ENCODE measurements at places on chromosomes 7 and 10. TPM values are rescaled to one million over a fixed set of nuclear protein-coding genes. Genes with fewer than 3 reads are reported as not detected.

The ERV3-1 gene
- total RNA-seq, result 8.6 TPM

The KLF14 gene
- not detected for total RNA-seq

- H3K4me3 ChIP-seq, result no peak overlapping the region
- H3K27me3 ChIP-seq, result no peaks in the 10 kb centered on the region
- H3K27ac ChIP-seq, result no peak overlapping the region
- H3K4me1 ChIP-seq, result no peaks in the 10 kb centered on the region
Measured at GRCh38 chr10:132606536-132607316, 69.1 kb downstream of the INPP5A start.

DNA sequence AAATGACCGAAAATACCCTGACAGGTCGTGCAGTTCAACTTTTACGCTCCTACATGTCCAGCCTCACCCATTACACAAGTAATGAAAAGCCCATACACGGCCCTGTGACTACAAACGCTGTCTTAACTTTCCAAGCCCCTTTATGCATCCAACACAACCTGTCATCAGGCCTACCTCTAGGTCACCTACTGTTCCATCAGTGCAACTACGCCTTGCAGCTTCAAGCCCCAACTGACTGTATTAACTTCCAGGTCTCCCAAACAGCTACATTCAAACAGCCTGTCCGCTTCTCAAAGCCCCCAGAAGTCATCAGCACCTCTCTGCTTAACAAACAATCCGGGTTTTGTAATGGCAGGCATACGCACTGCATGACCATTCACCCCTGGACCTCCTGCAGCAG lies 19.2 kb downstream of the ZNF107 start:
- no peak overlapping the region for H3K4me3 ChIP-seq
- no peaks in the 10 kb centered on the region for H3K4me1 ChIP-seq
- no peak overlapping the region for H3K27ac ChIP-seq
- peaks cover 94% of the 10 kb centered on the region for H3K36me3 ChIP-seq
- no peak for DNase-seq

GRCh38 chr10:89392974-89393373 lies 551 bp downstream of the IFIT1 start:
- H3K4me1 ChIP-seq, result peaks cover 18% of the 10 kb centered on the region
- no peak for DNase-seq
- no peak overlapping the region for H3K27ac ChIP-seq
- no peaks in the 10 kb centered on the region for H3K27me3 ChIP-seq
- no peaks in the 10 kb centered on the region for H3K36me3 ChIP-seq

All from PC-3 (cell line).